AG04449 (cell line): ENCODE measurements at places on chromosomes 11 and 22.
A peak's percentile ranks its signal among the peaks of the same experiment; 100 is the strongest.

GRCh38 chr11:57982776-57983175, 40.9 kb upstream of the OR9Q1 start:
- no peak for DNase-seq

DNA sequence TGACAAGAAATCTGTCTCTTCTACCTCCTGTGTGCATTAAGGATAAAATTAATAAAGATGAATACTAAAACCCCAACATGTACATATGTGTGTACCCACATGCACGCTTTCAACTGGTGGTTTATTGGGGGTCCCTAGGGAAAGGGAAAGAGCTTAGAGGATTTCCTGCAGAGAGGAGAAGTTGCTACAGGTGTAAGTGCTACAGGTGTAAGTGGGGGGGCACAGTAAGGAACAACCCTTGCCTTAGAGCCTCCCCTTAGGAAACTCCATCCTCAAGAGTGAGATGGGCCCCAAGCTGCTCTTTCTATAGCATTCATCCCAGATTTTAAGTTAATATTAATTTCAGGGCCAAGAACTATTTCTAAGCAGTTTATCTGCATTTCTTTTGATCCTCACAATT, 11.9 kb upstream of the ABCC8 start:
- no peak for DNase-seq

DNA sequence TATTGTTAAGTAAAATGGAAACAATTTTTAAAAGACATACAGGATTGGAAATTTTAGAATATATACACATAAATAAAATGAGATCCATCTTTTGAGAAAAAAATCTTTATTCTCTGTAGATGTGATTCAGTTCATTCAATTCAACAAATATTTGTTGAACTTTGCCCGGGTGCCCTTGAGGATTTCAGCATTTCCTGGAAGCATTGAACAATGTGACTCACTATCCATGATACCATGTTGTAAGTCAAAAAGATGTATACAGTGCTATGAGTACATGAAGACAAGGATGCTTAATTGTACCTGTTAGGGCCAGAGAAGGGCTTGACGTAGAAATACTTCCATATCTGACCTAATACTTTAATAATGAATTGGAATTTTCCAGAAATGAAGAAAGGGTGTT, 353.7 kb downstream of the METTL15 start:
- no peak for DNase-seq

DNA sequence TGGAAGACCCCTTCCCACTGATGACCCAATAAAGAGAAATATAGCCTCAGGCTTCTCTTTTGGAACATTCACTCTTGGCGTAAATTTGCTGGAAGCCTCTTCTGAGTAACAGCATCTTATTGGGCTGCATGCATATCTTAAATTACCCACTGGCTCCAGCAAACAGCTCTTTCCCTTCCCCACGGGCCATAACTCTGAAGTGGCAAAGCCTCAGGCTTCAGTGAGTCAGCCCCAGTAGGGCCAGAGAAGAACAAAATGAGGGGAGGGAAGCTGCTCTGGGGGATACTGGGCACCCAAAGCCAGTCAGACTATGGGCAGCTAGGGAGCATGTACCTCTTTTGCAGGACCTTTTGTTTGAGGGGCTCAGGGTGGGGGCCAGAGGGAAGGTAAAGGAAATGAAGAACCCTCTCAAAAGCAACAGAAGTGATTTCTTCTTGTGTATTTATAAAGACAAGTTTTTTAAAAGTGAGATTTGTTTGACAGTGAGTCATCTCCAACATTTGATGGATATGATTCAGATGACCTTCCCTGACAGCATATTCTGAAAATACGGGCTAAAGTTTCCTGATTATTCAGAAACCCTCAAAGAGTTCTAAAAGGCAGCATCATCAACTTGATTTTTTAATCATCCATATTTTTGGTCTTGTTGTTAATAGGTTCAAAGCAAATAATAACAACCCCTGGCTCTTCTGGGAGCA, 203.4 kb downstream of the KIF18A start:
- no peak for DNase-seq

GRCh38 chr11:71209181-71209580, 43.2 kb downstream of the SHANK2 start:
- no peak for DNase-seq

- DNase-seq: no peak
Observed at GRCh38 chr11:34354782-34355181, 3.0 kb downstream of the ABTB2 start.

- DNase-seq: peak; percentile 37
Observed at GRCh38 chr11:110123003-110123402, 29.8 kb downstream of the ZC3H12C start.

- DNase-seq: peak; percentile 24
Observed at GRCh38 chr11:83583757-83584366, 297.7 kb upstream of the CCDC90B start.

DNA sequence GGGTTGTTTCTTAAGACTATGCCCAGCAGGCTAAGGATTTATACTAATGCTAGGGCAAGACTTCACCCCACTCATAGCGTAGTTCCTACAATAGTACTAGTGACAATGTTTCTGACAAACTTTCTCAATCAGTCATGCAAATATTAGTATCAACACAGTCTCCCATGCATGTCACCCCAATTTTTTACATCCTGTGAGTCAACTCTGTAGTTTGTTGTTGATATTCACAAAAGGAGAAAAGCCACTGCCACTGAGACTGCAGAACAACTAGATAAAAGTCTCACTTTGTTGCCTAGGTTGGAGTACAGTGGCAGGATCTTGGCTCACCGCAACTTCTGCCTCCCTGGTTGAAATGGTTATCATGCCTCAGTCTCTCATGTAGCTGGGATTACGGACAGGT, 155.2 kb downstream of the RBFOX2 start:
- DNase-seq: no peak

- DNase-seq: no peak
Observed at GRCh38 chr22:31150615-31151014, 9.4 kb upstream of the RNF185 start.

DNA sequence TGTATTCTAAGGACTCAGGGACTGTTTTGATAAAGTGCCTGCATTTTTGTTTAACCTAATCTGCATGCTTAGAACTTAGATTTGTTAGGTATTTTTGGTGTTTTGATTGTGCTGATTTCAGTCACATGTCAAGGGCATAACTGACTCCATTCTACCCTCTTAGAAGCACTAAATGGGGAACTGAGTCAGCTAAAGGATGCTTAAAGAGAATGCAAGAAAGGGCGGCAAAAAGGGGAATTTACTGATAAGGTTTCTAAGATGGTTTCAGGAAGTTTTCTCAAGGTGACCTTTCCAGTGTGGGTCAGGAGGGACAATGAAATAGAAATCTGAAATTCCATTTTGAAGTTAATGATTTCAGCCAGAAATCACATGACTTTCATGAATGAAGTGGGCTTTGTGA, 43.0 kb downstream of the MMP20 start:
- no peak for DNase-seq

GRCh38 chr11:119318240-119319135, 1.6 kb upstream of the MCAM start:
- DNase-seq: no peak

DNA sequence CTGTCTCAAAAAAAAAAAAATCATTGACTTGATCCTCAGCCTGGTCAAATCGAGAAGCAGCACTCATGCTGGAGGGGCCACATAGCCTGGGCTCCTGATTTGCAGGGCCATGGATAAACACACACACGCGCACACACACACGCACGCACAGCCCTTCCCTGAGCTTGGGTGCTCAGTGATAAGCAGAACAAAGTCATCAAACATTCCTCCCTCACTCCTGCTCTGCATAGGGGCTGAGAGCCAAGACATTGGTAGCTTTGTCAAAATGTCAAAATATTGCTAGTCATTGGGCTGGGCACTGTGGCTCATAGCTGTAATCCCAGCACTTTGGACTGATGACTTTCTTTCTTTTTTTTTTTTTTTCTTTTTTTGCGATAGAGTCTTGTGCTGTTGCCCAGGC, 34.0 kb upstream of the A4GALT start:
- no peak for DNase-seq

DNA sequence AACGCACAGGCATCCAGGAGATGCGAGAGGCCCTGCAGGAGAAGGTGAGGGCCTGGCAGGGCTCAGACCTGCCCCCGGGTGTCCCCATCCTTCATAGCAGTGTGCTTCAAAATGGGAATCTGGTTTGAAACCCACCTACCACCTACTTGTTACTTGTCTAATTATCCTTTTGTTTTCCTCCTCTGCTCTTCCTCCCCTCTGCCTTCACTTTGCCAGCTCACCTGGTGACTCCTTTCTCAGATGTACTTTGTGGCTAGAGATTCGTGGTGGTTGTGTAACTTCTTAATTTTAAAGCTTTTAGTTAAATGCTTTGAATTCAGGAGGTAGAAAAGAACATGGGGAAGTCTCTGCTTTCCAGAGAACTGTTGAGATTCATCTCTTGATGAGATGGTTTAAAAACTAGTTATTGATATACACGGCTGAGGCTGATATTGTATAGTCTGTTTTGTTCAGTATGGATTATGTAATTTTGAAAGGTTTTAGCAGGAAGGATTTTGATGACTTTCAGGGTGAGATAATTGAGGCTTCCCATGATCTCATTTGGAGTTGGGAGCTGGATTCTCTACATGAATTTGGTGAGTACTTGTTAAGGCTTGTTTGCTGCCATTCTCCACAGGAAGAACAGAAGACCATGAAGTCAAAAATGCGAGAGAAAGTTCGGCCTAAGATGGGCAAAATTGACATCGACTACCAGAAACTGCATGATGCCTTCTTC, 8.0 kb downstream of the SF3B2 start:
- no peak for DNase-seq

DNA sequence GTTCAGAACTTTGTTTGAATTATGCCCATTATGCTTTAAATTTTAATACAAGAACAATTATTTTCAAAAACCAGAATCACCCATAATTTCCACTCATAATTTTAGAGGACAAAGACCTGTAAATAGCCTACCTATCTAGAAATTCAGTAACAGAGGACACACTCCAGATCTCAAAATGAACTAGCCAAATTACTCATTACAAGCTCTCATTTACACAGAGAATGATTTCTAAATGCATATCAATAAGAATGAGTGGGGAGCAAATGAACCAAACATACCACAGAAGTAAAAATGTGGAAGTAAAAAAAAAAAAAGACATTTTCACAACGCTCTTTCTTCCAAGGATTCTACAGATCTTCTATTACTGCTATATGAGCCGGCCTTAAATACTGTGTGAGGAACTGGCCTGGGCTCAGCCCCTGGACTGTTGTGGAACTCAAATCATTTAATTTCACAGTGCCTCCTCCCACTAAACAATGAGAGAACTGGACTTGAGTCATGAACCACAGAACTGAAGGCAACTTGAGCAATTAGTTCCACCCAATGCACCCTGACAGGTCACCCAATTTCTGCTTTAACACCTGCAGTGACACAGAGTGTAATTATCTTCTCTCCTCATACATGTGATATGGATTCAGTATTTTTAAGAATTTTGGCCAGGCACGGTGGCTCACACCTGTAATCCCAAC, 8.0 kb downstream of the MRTFA start:
- no peak for DNase-seq

DNA sequence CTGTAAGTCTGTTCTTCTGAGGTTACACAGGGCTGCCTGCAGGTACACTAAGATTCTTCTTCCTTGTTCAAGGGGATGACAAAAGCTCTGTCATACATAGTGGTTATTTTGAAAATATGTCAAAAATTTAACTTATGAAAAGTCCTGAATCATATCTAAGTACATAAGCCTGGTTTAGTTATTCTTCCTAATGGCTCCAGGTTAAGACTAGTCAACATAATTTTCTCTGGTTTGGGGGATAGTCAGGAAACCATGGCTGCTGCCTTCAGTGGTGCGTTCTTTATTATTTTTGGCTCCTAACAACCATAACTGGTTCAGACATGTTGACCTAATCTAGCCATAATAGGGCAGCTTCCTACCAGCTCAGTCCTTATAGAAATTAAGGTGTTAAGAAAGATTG, 257.4 kb upstream of the DDI1 start:
- no peak for DNase-seq

- no peak for DNase-seq
Observed at GRCh38 chr11:118287006-118287405, 17.5 kb upstream of the CD3E start.

- DNase-seq: no peak
Observed at GRCh38 chr11:115695677-115696364, 191.6 kb upstream of the CADM1 start.

GRCh38 chr22:27734066-27734465, 67.5 kb downstream of the MN1 start:
- DNase-seq: no peak

GRCh38 chr11:67045314-67045713, 11.3 kb upstream of the RHOD start:
- peak; percentile 57 for DNase-seq

DNA sequence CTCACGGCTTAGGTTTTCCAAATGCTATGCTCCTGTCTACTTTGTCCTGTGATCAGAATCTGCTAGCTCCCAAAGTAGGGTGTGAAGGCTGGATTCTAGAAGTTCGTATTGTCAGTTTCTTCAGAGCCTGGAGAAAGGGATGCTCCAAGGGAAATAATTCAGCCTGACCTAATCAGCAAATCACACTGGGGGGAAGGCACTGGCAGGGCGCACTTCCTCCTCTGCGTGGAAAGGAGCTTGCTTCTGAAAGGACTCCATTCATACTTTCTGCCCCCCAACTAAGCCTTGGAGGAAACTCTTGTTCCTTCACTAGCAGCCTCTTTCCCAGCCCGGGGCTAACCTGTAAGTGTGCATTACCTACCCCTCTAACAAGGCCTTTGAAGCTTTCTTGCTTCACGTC, 165.9 kb downstream of the NAV2 start:
- no peak for DNase-seq

DNA sequence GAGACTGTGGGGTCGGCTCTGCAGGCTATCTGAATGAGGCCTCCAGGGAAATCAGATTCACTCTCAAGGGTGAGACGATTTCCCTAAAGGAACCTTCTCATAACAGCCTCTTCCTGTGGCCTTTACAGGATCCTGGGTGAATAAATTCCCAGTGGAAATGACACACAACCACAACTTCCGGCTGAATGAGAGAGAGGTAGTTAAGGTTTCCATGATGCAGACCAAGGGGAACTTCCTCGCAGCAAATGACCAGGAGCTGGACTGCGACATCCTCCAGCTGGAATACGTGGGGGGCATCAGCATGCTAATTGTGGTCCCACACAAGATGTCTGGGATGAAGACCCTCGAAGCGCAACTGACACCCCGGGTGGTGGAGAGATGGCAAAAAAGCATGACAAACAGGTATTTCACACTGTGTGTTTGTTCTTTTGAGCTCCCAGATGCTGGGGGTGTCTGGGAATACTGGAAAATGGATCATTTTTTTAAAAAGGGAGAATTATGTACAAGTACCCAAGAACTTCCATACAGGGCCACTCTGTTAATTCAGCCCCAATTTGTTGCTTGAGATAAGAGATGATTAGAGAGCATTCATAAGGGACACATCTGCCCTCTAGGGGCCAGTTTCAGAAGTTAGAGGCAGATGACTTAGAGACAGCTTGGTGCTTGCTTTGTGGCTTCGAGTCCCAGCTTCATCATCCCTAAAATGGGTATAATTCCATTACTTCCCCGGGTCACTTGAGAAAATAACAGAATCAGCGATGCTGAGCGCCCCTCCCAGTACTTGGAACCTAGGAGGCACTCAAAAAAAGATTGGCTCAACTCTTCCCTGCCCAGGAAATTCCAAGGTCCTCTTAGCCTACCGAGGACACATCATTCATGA, 10.2 kb downstream of the SERPIND1 start:
- DNase-seq: no peak
